ENCODE measurements at places on chromosomes 5 and 9.

DNA sequence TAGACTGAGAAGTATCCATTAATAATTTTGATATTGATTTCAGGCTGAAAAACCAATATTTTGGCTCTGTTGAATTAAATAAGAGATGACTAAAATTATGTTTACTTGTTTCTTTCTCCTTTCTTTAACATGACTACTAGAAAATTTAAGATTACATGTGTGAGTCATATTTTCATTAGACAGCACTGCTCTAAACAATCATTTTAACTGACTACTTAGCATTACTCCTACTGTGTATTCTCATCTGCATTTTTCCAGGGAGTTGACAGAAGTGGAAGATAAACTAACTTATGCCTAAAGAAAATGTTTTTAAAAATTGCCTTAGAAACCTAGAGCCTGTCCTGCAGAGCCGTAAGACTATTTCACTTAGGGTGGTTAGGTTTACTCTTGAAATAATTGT lies 29.1 kb downstream of the TNC start:
- DNase-seq, result no peak

DNA sequence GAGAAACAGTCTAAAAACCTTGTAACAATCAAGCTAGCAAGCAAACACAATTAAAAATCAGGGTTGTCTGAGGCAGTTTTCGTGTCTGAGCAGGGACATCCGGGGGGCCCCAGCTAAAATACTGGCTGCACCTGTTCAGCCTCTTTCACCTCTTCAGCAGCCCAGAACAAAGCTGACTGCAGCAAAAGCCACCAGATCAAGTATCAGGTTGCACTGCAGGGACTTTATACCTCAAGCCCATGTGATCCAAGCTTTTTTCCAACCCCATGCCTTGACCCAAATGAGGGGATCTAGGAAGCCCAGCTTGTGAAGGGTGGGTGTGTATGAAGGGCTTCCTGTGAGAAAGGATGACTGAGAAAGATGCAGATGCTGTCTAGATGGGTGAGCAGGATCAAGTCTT lies 133.4 kb downstream of the SEMA6A start:
- no peak for DNase-seq

DNA sequence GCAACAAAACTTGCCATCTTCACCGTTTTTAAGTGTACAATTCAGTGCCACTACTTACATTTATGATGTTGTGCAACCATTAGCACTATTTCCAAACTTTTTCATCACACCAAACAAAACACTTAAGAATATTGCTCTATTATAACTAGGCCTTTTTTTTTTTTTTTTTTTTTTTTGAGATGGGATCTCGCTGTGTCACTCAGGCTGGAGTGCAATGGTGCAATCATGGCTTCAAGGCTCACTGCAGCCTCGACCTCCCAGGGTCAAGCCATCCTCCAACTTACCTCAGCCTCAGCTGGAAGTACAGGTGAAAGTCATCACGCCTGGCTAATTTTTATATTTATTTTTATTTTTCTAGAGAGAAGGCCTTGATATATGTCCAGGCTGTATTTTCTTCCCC lies 22.3 kb upstream of the LMNB1 start:
- DNase-seq, result no peak

- DNase-seq, result peak; percentile 56
These were observed 45.1 kb upstream of the UGCG start for GRCh38 chr9:111851553-111851952.

DNA sequence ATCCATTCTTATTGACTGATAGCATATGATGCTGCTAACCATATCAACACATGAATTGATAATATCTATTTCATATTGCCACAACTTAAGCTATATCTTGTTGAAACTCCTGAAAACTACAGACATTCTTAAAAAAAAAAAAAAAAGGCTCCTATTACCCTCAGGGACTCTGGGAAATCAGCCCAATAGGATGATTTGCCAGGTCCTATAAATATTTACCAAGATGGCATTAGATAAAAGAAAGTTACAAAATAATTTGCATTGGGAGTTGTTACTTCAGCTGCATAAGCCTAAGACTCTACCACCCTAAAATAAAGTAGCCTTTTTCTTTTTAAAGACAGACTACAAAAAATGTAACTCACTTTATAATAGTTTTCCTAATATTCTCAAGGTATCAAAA lies 84.4 kb downstream of the CDO1 start:
- DNase-seq, result no peak

GRCh38 chr5:57422993-57423392 lies 59.6 kb downstream of the ACTBL2 start:
- no peak for DNase-seq

DNA sequence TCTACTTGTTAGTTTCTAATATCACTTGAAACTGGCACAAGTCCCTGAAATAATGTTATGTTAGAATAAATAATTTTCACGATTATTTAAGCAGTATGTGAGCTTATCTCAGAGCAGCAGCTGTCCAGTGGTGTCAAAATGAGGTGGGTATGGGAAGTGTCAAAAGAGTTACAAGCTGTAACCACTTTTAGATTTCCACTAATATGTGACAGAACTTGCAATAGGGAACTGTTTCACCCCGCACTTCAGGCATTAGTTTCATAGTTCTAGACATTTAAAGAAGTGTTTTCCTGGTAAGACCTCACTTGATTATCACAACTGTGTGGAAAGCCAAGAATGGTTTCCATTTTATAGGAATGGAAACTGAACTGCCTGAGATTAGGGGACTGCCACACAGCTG lies 2.9 kb upstream of the ISCA1 start:
- DNase-seq, result no peak

DNA sequence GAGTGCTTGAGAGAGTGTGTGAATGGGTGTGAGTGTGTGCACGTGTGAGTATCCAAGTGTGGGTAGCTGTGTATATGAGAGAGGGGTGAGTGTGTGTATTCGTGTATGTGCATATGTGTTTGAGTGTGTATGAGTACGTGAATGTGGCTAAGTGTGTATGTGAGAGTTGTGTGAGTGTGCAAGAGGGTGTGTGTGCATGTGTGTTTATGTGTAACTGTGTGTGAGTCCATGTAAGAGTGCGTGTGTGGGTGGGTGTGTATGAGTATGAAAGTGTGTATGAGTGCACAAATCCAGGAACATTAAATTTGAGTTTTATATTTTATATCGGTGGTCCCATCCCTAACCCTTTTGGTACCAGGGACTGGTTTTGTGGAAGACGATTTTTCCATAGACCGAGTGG lies 156.4 kb downstream of the TENT4A start:
- DNase-seq, result no peak

DNA sequence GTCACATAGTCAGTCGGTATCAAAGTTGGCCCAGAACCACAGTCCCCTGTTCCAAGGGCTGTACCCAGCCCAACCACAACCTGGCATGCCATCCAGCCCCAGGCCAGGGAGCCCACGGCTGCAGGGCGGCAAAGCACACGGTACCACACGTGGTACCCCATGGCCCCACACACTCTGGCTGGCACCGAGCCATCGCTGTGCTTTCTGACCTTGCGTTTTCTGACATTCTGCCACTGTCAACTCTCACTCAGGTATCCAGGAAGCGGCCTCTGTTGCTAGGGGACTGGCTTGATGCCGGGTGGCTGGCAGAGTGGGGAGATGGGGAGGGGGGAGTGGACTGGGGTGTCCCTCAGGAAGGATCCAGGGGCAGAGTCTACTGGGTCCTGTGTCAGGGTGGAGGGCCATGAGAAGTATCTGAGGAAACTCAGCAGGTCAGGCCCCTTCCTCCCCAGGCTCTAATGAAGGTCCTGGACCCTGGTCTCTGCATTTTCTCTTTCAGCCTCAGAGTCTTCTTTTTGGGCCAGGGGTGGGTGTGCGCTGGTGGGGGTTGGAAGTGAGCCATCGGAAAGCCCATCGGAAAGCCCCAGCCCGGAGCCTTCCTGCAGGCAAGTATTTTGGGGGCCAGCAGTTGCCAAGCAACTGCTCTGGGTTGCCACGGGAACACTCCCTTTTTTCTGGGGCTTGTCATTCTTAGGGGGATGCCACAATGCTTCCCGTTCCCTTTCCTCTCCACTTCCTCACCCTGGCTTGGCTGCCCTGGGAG lies 21.0 kb upstream of the RALGDS start:
- DNase-seq, result no peak

- DNase-seq, result no peak
These were observed 17.5 kb upstream of the INSYN2B start for GRCh38 chr5:169997798-169998197.

GRCh38 chr5:109408991-109409843 lies 557 bp downstream of the PJA2 start:
- DNase-seq, result peak; percentile 37
